CD4-positive, alpha-beta T cell treated with Interleukin-4 for 4 hours (primary cell): ENCODE measurements at places on chromosomes 16 and 17.

DNA sequence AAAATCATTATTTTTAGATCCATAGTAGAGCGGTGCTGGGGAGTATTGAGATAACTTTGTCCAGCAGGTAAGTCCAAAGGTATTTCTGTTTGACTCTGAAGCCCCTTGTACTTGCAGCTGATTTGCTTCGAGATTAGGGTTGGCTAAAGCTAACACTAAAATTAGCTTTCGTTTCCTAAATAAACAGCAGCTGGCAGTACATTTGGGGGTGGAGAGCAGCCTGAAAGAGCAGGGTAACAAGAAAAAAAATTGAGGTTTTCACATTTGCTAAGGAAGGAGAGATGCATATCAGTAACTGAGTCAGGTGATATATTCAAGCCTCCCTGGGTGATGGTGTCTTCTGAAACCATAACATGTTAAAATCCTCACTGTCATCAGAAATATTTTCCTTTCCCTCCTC lies 37.4 kb upstream of the TMC5 start:
- DNase-seq = no peak

DNA sequence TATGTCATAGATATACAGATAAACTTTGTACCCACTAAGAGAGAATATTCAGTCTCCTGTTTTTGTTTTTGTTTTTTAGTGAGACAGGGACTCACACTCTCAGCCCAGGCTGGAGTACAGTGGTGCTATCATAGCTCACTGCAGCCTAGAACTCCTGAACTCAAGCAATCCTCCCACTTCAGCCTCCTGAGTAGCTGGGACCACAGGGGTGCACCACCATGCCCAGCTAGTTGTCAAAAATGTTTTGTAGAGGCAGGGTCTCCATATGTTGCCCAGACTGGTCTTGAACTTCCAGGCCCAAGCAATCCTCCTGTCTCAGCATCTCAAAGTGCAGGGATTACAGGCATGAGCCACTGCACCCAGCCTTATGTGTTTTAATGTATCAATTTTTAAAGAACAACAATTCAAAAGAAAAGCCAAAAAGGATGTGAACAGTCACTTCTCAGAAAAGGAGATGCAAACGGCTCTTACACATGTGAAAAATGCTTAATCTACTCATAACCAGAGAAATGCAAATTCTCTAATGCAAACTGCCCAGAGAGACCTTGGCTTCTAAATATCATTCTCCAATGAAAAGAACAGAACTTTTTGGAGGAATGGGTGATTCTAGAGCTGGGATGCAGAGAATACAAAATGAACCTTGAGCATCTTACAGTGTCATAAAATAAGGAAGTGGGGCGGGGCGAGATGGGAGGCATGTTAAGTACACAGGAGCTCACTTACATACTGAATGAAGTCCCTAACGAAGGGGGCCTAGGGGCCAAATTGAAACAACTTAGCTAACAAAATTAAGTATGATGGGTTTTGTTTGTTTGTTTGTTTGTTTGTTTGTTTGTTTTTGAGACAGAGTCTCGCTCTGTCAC lies 7.3 kb upstream of the CMTM3 start:
- peak; percentile 7 for DNase-seq

DNA sequence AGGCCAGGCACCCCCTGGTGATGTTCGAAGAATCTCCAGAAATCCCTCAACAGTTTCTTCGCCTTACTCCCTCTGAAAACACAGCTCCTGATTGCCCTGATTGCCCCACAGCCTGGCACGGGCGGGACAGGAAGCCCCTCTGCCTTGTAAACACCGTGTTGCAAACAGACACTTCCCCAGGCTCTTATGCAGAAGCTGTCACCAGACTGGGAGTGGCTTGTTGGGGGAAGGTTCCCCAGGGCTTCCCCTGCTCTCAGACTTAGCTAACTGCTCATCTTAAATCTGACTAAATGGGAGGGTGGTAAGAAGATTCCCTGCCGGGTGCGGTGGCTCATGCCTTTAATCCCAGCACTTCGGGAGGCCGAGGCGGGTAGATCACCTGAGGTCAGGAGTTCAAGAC lies 11.2 kb downstream of the PIK3R5 start:
- peak; percentile 93 for DNase-seq

- DNase-seq = no peak
Observed at GRCh38 chr16:55634193-55634592, 21.6 kb upstream of the SLC6A2 start.

- DNase-seq = no peak
Observed at GRCh38 chr17:57035971-57036481, 49.0 kb upstream of the AKAP1 start.
